Lung microvascular endothelial cell (primary cell): ENCODE measurements at places on chromosomes 4 and X.
A peak's percentile ranks its signal among the peaks of the same experiment; 100 is the strongest.

GRCh38 chrX:83535417-83536196 is 27.5 kb downstream of the POU3F4 start:
- DNase-seq, result no peak

- no peak for DNase-seq
Measured at GRCh38 chr4:15398001-15398400, 29.8 kb upstream of the C1QTNF7 start.

- no peak for DNase-seq
Measured at GRCh38 chr4:150708004-150708403, 126.1 kb downstream of the MAB21L2 start.

DNA sequence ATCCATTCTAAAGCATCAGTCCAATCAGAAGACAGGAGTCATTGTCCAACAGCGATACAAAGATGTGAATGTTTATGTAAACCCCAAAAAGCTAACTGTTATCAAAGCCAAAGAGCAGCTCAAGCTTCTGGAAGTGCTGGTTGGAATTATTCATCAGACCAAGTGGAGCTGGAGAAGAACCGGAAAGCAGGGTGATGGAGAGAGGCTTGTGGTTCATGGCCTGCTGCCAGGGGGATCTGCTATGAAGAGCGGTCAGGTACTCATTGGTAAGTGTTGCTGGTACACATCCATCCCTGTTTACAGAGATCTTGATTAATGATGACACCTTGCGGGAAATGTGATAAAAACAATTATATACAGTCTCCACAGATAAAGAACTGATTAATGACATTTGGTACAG is 11.0 kb downstream of the INTU start:
- DNase-seq, result no peak

- DNase-seq, result no peak
Measured at GRCh38 chr4:2075171-2075986, 16.3 kb downstream of the NAT8L start.

- DNase-seq, result no peak
Measured at GRCh38 chr4:14812101-14812500, 190.2 kb upstream of the CPEB2 start.

DNA sequence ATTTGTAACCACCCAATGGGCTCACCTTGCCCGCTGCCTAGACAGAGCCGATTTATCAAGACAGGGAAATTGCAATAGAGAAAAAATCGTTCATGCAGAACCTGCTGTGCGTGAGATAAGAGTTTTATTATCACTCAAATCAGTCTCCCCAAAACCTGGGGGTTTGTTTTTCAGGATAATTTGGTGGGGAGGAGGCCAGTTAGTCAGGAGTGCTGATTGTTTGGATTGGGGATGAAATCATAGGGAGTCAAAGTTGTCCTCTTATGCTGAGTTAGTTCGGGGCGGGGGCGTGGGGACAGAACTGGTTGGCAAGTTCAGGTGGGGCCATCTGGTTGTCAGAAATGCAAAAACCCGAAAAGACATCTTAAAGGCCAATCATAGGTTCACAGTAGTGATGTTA is 203.0 kb downstream of the MAB21L2 start:
- no peak for DNase-seq

- DNase-seq, result peak; percentile 1
Measured at GRCh38 chr4:87632469-87632868, 17.6 kb upstream of the DMP1 start.

- DNase-seq, result no peak
Measured at GRCh38 chr4:93761286-93761685, 67.3 kb upstream of the ATOH1 start.

DNA sequence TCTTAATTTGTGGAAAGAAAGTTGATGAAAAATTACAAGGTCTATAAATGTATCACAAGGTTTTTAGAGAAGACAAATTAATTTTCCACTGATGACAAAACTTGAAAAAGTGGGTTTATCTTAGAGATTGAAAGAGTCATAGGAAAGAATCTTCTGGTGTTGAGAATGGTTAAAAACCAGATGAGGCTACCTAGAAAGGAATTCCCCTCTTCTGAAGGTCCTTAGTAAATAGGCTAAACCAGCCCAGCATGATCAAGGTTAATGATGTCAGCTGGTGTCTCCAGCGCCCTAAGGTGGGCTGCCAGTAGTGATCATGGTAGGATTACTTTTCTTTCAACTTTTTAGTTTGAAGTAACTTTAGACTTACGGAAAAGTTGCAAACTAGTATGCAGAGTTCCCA is 71.8 kb upstream of the PGRMC2 start:
- no peak for DNase-seq

- no peak for DNase-seq
Measured at GRCh38 chr4:19924761-19925160, 326.9 kb upstream of the SLIT2 start.

- DNase-seq, result peak; percentile 24
Measured at GRCh38 chr4:151045907-151046306, 30.8 kb upstream of the LRBA start.

DNA sequence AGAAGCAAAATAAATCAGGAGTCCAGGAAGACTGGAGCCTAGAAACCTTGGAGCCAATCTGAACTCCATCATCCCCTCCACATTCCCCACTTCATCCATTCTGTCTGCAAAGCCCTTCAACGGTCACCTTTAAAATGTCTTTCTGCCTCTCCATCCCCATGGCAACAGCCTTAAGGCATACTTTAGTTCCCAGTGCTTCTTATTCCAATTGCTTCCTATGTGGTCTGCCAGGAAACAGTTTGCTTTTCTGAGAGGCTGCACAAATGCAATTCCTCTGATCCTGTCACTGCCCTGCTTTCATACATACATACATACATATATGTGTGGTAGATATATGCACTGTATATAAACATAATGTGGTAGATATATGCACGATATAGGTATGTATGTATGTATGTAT is 786 bp upstream of the MAGEH1 start:
- DNase-seq, result no peak

GRCh38 chrX:133645256-133645655 is 230.0 kb upstream of the GPC4 start:
- DNase-seq, result no peak

GRCh38 chr4:138263247-138263816 is 21.2 kb upstream of the SLC7A11 start:
- DNase-seq, result no peak

DNA sequence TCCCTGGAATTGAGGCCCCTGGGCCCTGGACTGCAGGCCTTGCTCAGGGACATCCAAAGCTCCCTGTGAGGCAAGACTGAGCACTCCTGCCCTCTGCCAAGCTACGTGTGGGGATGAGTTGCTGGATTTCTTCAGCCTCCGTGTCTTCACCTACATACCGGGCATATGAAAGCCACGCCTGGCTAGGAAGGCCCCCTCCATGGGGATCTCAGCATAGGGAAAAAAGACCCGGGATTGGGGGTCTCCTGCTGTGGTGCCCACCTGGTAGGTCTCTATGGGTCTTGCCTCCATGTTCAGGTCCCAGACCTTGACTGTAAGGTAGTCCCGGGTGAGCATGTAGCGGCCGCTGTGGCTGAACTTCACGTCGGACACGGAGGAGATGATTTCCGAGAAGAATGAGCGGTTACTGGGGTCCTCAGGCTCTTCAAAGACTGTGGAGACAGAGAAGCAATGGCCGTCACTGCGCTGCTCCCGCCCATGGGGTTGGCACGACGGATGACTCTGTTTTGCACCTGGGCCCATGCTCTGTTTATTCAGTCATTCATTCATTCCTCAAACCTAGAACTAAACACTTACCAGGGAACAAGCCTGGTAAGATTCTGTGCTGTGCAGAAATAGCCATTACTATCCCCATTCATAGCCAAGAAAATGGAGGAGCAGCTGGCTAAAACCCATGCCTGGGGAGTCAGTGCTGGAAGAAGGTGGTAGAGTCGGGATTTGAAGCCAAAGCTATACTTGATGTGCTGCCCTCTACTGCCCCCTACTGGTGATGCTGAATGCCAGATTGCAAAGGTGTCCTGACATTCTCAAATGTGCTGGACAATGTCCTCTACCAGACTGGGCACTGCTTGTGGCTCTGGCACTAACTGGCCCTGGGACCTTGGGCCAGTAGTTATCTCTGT is 63.9 kb downstream of the WFS1 start:
- no peak for DNase-seq

- DNase-seq, result no peak
Measured at GRCh38 chrX:138708268-138708667, 3.2 kb downstream of the FGF13 start.

GRCh38 chrX:53047228-53047627 is 1.4 kb upstream of the GPR173 start:
- DNase-seq, result peak; percentile 19

DNA sequence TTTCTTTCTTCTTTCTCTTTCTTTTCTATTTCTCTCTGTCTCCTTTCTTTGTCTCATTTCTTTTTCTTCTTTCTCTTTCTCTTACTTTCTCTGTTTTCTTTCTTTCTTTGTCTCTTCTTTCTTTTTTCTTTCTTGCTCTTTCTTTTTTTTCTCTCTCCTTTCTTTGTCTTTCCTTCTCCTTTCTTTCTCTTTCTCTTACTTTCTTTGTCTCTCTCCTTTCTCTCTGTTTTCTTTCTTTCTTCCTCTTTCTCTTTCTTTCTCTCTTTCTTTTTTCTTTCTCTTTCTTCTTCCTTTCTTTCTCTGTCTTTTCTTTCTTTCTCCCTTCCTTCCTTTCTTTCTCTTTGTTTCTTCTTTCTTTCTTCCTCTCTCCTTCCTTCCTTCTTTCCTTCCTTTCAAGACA is 184.8 kb downstream of the CRLF2 start:
- no peak for DNase-seq

DNA sequence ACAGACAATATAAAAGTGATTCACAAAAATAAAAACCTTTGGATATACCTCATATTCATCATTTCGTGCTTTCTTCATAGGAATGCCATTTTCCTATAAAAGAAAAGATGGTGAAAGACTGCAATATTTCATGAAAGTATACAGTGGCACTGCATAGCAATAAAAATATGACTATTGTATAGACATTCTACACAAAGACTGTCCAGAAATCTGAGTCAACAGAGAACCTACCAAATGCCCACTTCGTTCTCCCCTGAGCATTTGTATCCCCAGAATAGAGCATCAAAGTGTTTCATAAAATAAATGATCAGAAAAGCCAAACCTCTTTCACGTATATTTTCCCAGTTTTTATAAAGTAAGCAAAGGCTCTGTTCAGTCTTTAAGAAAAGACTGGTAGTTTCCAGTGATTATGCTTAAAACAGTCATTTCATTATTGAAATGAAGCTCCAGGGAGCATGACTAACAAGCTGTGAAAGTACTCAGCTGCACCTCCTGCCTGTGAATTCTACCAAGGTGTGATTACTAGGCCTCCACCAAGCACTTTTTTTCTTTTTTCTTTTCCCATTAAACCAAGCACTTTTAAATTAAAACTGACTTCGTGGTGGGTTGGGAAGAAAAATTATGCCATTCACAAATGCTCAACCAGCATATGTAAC is 20.2 kb downstream of the PPA2 start:
- DNase-seq, result no peak

GRCh38 chrX:23900220-23900797 is 7.4 kb downstream of the APOO start:
- no peak for DNase-seq

- DNase-seq, result no peak
Measured at GRCh38 chr4:160175064-160175643, 1072.3 kb downstream of the RAPGEF2 start.

DNA sequence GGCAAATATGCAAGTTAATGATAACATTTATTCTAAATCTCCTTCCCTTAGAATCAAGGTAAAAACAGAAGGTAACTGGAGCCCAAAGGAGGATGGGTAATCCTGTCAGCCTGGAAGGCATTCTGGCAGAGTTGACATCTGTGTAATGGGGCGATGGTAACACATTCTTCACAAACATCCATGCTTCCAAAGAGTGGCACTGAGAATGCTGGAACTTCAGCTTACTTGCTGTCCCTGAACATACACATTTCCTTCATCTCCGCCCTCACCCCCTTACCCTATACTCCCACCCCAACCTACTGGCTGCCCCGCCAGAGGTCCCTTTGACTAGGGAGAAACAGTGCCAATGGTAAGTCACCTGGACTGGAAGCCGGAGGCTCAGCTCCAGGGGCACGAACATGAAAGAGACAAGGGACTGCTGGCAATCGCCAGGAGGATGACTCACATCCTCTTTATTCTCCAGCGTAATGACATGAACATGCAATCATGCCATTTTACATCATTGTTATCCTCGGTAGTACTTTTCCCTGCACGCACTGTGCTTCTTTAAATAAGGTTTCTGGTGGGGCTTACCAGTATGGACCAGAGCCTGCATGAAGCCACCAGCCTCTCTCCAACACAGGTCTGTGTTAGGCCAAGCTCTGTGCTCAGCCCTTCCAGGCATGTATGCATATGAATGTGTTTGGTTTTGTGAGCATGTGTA is 694.2 kb upstream of the TENM3 start:
- peak; percentile 13 for DNase-seq

GRCh38 chrX:39337451-39337850 is 536.2 kb downstream of the MID1IP1 start:
- DNase-seq, result no peak

DNA sequence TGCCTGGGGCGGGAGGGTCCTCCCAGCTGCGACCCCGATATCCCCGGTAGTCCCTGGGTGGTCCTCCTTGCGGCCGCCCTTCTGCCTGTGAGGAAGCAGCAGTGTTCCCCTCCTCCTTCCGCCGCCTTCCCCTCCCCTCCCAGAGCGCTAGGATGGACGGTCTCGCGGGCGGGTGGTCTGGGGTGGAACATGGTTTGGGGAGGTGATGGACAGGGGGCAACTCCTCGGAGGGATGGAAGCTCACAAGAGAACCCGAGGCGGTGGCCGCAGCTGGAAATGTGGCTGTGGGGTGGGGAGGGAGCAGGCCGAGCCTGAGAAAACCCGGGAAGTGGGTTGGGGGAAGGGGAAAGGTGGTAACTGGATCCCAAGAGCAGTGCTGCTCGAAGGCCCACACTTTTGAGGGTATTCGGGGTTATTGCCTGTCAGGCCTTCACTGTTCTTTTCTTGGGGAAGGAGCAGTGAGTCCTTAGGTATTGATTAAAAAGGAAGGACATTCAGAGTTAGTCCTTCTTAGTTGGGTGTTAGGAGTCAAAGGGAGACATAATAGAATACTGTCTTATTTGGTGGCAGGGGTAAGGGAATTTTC is 581 bp downstream of the UBE2K start:
- DNase-seq, result peak; percentile 33

GRCh38 chr4:1512738-1513660 is 106.8 kb upstream of the NKX1-1 start:
- DNase-seq, result peak; percentile 63

GRCh38 chrX:72262077-72262476 is 15.0 kb downstream of the RPS4X start:
- no peak for DNase-seq

DNA sequence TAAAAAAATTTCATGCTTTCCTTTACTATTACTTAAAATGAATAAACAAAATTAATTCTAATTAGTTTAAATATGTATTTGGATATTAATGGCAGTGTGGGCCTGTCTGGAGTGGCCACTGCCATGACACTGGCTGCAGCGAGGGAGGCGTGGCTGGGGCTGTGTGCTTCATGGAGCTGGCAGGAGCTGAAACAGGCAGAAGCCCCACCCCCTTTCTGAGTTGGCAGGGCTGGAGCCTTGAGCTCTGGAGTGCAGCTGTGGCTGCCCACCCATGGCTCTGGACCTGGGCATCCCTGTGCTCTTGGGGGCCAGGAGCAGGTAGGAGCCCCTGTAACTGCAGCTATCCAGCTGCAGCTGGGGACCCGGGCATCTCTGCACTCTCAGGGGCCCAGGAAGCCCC is 8.2 kb upstream of the HSD17B11 start:
- no peak for DNase-seq
